ENCODE measurements at places on chromosomes 2 and 18.

GRCh38 chr2:118878531-118879149 is 31.2 kb upstream of the EN1 start:
- no peaks in the 10 kb centered on the region for H3K36me3 ChIP-seq
- H3K27ac ChIP-seq, result no peak overlapping the region

- no peak overlapping the region for H3K27ac ChIP-seq
- H3K4me1 ChIP-seq, result peaks cover 9% of the 10 kb centered on the region
- no peak for DNase-seq
- peaks cover 18% of the 10 kb centered on the region for H3K27me3 ChIP-seq
- H3K4me3 ChIP-seq, result no peak overlapping the region
These were observed 135.4 kb downstream of the TRIB2 start for GRCh38 chr2:12852135-12852534.

DNA sequence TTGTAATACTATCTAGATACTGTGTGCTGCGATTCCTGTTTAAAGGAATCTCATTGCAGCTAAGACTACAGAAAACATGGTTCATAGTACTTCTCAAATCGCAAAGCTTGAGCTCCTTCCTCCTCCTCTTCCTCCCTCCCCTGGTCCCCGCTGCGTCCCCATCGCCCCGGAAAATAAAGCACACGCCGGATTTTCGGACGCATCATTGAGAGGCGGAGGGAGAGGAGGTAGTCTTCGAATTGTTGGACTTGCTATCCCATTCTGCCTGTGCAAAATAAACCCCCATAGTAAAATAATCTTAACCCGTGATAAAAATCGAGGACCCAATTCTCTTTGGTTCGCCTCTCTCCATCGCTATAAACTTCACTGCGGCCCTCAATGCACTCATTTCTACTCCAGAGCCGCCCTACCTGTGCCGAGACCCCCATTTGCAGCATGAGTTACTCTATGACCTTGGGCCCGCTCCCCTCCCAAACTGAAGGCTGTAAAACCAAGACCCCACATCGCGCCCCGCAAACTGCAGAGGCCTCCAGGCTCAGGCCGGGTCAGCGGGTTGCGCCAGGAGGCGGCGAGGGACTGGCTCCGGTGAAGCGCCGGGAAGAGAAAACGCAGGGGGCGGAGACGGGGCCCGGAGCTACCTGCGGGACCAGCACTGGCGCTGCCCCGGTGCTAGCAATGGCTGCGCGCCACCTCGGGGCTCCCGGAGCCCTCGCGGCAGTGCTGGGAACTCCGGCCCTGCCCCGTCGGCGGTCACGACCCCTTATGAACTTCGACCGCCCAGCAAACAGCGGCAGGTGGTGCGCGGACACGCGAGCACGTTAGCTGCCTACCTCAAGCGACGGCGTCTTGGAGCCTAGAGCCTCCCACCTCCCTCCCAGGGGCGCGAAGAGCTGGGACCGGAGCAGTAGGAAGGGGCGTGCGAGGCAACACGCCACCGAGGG is 649 bp downstream of the ESCO1 start:
- H3K36me3 ChIP-seq, result no peaks in the 10 kb centered on the region
- DNase-seq, result peak; percentile 47
- H3K4me1 ChIP-seq, result peaks cover 9% of the 10 kb centered on the region
- peak overlapping the region; percentile 97 for H3K4me3 ChIP-seq
- H3K27me3 ChIP-seq, result no peaks in the 10 kb centered on the region
- peak overlapping the region; percentile 99 for H3K27ac ChIP-seq

GRCh38 chr2:65842104-65842503 is 409.7 kb upstream of the SPRED2 start:
- no peaks in the 10 kb centered on the region for H3K36me3 ChIP-seq
- H3K27ac ChIP-seq, result no peak overlapping the region

GRCh38 chr2:130836501-130837174 is at the start of gene ARHGEF4:
Gene ARHGEF4, plus strand, starts transcription at chr2:130836914. Its CDS starts 40 bp downstream, at chr2:130836954.
- DNase-seq, result no peak
- peaks cover 57% of the 10 kb centered on the region for H3K27me3 ChIP-seq
- no peaks in the 10 kb centered on the region for H3K4me1 ChIP-seq
- H3K4me3 ChIP-seq, result peak within 1 kb of the TSS; percentile 31
- no peak within 1 kb of the TSS for H3K27ac ChIP-seq

- no peaks in the 10 kb centered on the region for H3K36me3 ChIP-seq
- H3K4me3 ChIP-seq, result no peak overlapping the region
- no peaks in the 10 kb centered on the region for H3K4me1 ChIP-seq
These were observed 1058.3 kb upstream of the TMEFF2 start for GRCh38 chr2:193253014-193253530.

DNA sequence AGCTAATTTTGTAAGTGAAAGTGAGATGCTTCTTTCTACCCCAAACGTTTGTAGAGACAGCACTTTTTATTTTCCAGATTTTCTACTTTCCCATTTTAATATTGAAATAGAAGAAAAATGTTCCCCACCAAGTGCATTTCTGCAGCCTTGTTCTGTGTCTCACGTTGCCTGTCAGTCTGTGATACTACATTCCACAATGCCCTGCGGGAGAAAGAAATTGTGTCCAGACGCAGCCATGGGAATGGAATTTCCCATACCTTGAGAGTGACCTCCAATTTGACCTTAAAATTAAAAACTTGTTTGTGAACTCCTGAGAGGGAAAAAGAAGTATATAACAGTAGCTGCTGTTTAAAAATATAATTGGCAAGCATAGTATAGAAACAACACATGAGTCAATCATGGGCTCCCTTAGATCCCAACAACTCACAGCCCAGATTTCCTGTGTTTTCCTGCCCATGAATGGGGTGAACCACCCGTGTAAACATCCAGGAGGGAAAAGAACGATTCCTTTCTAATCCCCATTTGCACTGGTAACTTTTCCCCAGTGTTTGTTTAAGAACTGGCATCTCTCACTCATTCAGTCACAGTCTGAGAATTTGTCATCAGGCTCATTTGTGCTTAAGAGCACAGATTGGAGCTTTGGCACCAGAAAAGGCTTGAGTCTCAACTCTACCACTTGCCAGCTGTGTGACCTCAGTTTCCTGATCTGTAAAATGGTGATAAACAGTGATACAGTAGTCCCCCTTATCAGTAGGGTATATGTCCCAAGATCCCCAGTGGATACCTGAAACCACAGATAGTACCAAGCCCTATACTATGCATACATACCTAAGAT is 166.1 kb upstream of the ZNF521 start:
- DNase-seq, result no peak
- no peaks in the 10 kb centered on the region for H3K4me1 ChIP-seq
- no peak overlapping the region for H3K27ac ChIP-seq
- no peaks in the 10 kb centered on the region for H3K36me3 ChIP-seq

DNA sequence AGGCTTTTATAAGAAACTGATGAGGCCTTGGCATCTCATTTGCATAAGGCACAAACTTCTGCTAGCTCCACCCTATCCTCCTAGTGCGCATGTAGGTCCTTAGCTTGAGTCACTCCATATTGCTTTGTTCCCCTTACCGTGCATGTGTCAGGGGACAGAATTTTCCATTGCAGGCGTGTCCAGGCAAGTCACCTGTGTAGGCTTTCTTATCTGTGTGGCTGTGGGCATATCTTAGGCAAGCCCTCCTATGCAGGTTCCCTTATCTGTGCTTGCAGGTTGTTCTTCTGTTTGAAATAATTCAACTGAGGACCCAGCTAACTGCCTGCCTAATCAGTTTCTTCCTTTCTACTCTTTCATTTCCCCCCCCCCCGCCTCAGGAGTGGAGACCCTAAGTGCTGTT is 63.3 kb upstream of the CDCA7 start:
- DNase-seq, result no peak
- no peaks in the 10 kb centered on the region for H3K27me3 ChIP-seq
- no peak overlapping the region for H3K27ac ChIP-seq
- H3K4me3 ChIP-seq, result no peak overlapping the region
- H3K36me3 ChIP-seq, result no peaks in the 10 kb centered on the region

- no peaks in the 10 kb centered on the region for H3K36me3 ChIP-seq
- no peaks in the 10 kb centered on the region for H3K27me3 ChIP-seq
- H3K4me3 ChIP-seq, result no peak overlapping the region
- H3K4me1 ChIP-seq, result no peaks in the 10 kb centered on the region
These were observed 22.3 kb downstream of the ASAP2 start for GRCh38 chr2:9228781-9229469.

DNA sequence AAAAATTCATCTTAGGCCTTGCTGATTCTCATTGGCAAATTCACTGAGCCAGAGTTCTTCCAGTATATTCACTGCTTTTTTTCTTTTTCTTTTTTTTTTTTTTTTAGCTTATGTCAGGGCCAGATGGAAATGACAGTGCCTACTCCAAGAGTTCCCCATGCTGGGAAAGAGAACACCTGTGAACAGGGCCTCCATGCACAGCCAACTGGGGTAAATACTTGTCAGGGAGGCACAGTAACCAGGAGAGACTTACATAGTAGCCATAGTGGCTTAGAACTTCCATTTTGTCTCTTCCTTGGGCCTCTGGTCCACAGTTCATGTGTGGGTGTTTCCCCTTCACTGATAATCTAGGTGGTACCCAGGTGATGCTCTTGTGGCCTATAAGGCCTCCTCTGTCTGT is 15.2 kb upstream of the SCLY start:
- H3K4me3 ChIP-seq, result no peak overlapping the region
- peaks cover 14% of the 10 kb centered on the region for H3K36me3 ChIP-seq
- DNase-seq, result no peak
- no peaks in the 10 kb centered on the region for H3K27me3 ChIP-seq

- no peak overlapping the region for H3K4me3 ChIP-seq
- H3K36me3 ChIP-seq, result peaks cover 33% of the 10 kb centered on the region
- H3K4me1 ChIP-seq, result no peaks in the 10 kb centered on the region
- DNase-seq, result no peak
- H3K27ac ChIP-seq, result no peak overlapping the region
- no peaks in the 10 kb centered on the region for H3K27me3 ChIP-seq
These were observed 26.0 kb downstream of the ITGA4 start for GRCh38 chr2:181483211-181483610.

DNA sequence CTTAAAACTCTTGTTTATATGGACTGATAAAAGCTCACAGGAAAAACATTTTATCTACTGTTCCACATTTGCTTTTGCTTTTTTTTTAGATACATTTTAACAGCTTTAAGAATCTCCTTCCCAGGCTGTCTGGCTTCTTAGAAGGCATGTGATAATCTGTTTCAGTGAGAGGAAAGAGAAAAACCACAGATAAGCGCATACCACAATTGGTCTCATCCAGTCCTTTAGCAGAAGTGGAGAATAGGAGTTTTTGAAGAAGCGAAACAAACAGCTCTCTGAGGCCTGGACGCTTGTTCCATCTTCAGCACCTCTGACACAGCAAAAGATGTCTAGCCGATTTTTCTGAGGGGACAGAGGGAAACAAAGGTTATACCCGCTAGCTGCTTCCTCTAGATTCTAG is 37.6 kb downstream of the RMC1 start:
- no peak overlapping the region for H3K27ac ChIP-seq
- H3K4me3 ChIP-seq, result no peak overlapping the region
- peaks cover 77% of the 10 kb centered on the region for H3K36me3 ChIP-seq
- peaks cover 34% of the 10 kb centered on the region for H3K4me1 ChIP-seq
- no peaks in the 10 kb centered on the region for H3K27me3 ChIP-seq

DNA sequence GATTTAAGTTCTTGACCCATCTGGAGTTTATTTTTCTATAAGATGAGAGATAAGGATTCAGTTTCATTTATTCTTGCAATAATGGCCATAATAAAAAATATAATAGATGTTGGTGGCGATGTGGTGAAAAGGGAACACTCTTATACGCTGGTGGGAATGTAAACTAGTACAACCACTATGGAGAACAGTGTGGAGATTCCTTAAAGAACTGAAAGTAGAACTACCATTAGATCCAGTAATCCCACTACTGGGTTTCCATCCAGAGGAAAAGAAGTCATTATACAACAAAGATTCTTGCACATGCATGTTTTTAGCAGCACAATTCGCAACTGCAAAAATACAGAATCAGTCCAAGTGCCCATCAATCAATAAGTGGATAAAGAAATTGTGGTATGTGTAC is 1040.5 kb upstream of the GYPC start:
- no peak overlapping the region for H3K4me3 ChIP-seq
- no peak overlapping the region for H3K27ac ChIP-seq
- H3K36me3 ChIP-seq, result no peaks in the 10 kb centered on the region
- H3K27me3 ChIP-seq, result no peaks in the 10 kb centered on the region
- no peak for DNase-seq
- H3K4me1 ChIP-seq, result no peaks in the 10 kb centered on the region

DNA sequence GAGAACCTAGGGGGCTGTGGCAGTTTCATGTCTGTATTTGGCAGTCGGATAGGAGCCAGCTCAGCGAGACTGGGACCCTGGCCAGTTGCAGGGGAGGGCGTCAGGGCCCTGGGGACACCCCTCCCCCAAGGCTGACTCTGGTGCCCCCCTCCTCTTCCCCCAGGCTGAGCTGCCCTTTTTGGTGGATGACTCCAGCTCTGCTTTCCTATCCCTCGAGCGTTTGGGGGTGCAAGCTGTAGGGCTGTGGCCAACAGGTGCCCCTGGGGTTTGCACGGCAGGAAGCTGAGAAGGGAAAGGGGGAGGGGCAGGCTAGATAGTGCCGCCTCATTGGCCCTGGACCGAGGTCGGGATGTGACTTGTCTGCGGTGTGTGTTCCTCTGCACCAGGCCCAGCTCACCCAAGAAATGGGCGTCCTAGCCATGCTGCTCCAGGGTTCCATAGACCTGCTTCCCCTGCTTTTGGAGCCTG is 26.4 kb downstream of the SPEG start:
- H3K4me3 ChIP-seq, result no peak overlapping the region
- no peak overlapping the region for H3K27ac ChIP-seq
- no peaks in the 10 kb centered on the region for H3K36me3 ChIP-seq
- DNase-seq, result no peak

GRCh38 chr2:190599073-190599472 is 49.8 kb upstream of the NAB1 start:
- H3K4me3 ChIP-seq, result no peak overlapping the region
- no peaks in the 10 kb centered on the region for H3K4me1 ChIP-seq
- H3K27ac ChIP-seq, result no peak overlapping the region
- H3K36me3 ChIP-seq, result no peaks in the 10 kb centered on the region
- H3K27me3 ChIP-seq, result no peaks in the 10 kb centered on the region

DNA sequence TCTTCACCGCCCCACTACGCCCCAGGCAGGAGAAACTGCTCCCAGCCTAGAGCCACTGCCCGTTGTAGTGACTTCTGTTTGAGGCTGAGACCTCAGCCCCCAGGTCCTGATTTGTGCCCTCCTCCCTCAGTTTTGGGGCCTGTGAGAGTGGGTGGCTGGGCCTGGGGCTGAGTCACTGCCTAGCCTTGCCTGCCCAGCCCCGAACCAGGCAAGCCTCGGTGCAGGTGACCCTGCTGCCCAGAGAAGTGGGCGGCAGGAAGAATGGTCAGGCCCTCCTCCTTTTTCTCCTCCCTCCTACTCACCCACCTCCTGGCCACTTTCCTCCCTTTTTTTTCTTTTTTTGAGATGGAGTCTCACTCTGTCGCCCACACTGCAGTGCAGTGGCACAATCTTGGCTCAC is 66.6 kb downstream of the ZFP36L2 start:
- peaks cover 37% of the 10 kb centered on the region for H3K4me1 ChIP-seq
- no peak overlapping the region for H3K4me3 ChIP-seq
- DNase-seq, result no peak
- no peaks in the 10 kb centered on the region for H3K36me3 ChIP-seq
- peak overlapping the region; percentile 96 for H3K27ac ChIP-seq

DNA sequence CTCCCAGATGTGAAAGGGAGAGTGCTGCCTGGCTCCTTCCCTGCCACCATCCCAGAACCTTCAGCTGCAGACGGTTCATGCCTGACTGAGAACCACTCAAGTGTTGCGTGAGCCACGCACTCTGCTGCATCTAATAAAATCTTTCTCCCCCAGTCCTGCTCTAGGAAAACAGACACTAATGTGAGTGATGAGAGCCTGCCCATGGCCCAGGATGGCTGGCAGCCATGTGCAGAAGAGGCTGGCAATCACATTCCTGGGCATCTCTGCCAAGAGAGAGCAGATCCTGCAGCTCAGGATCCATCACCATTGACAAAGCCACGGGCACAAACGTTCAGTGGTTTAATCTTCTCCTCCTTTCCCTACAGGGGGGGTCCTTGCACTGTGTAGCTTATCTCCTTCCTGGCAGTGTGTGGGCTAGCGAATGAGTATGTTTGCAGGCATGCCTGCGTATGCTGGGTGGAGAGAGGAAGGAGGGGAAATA is 477.5 kb downstream of the SLC4A3 start:
- no peaks in the 10 kb centered on the region for H3K4me1 ChIP-seq
- H3K4me3 ChIP-seq, result no peak overlapping the region
- DNase-seq, result no peak
- H3K36me3 ChIP-seq, result no peaks in the 10 kb centered on the region
- no peak overlapping the region for H3K27ac ChIP-seq

All from thymus (tissue), 14 donors.